ENCODE measurements at places on chromosomes 5 and 9.

DNA sequence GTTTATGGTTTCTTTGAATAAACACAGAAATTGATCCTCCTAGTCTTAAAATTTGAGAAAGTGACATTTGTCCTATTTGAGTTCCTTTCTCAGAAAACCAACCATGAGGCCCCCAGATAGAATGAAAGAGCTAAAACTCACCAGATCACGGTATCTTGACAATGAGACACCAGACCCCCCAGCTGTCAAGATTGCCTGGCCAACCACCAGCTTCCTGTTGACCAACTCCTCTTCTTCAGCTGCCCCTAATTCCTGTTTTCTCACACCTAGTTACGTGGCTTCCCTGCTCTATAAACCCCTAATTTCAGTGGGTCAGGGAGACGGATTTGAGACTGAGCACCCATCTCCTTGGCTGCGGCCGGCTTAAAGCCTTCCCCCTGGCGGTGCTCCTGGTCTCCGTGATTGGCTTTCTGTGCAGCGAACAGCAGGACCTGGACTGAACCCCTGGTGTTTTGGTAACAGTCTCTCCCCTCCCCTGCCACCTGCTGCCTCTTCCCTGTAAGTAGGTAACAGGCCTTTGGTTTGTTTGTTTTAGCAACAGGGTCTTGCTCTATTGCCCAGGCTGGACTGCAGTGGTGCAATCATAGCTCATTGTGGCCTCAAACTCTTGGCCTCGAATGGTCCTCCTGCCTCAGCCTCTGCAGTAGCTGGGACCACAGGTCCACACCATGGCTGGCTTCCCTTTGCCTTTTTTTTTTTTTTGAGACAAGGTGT, 4.8 kb upstream of the ENTPD2 start:
- DNase-seq: no peak

DNA sequence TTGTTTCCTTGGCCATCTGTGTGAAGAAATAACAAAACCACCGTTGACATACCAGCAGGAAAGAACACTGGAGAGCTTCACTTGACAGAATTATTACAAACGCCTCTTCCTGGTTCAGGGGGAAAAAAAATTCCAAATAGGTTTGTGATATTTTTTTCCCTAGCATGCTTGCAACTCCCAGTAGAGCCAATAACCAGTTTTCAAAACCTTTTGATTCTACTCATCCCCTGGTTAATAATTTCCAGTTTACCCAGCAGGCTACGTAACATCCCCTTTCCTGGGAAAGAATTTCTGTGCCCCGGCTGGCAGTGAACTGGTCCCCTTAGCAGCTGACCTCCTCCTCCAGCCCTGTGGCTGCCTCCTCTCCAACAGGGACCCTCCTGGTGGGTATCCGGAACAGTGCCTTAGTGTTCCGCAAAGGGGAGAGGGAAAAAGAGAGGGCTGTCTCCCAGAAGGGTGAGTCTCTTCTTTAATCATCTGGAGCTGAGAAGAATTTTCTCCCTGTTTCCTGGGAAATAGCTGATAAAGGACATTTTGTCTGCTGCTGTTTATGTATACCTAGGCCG, 72.8 kb upstream of the BOD1 start:
- no peak for DNase-seq

- no peak for DNase-seq
Measured at GRCh38 chr5:39177631-39177964, 41.8 kb downstream of the FYB1 start.

DNA sequence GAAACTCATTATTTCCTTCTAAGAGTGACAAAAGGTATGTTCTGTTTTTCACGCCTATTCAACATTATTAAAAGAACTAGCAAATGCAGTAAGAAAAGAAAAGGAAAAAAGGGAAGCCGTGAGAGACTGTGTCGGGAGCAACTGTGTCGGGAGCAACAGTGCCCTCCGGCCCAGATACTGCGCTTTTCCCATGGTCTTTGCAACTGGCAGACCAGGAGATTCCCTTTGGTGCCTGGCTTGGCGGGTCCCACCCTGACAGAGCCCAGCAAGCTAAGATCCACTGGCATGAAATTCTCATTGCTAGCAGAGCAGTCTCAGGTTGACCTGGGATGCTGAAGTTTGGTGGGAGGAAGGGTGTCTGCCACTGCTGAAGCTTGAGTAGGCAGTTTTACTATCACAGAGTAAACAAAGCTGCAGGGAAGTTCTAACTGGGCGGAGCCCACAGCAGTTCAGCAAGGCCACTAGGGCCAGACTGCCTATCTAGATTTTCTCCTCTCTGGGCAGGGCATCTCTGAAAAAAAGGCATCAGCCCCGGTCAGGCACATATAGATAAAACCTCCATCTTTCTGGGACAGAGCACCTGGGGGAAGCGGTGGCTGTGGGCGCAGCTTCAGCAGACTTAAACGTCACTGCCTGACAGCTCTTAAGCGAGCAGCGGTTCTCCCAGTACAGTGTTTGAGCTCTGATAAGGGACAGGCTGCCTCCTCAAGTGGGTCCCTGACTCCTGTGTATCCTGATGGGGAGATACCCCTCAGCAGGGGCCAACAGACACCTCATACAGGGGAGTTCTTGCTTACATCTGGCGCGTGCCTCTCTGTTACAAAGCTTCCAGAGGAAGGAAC, 1237.4 kb upstream of the CDH18 start:
- DNase-seq: no peak
